ENCODE measurements at places on chromosomes 3 and 15.
A peak's percentile ranks its signal among the peaks of the same experiment; 100 is the strongest.

- DNase-seq = no peak
Observed at GRCh38 chr15:101394654-101395053, 94.9 kb downstream of the PCSK6 start.

- DNase-seq = no peak
Observed at GRCh38 chr3:171122240-171122639, 95.7 kb upstream of the SLC2A2 start.

DNA sequence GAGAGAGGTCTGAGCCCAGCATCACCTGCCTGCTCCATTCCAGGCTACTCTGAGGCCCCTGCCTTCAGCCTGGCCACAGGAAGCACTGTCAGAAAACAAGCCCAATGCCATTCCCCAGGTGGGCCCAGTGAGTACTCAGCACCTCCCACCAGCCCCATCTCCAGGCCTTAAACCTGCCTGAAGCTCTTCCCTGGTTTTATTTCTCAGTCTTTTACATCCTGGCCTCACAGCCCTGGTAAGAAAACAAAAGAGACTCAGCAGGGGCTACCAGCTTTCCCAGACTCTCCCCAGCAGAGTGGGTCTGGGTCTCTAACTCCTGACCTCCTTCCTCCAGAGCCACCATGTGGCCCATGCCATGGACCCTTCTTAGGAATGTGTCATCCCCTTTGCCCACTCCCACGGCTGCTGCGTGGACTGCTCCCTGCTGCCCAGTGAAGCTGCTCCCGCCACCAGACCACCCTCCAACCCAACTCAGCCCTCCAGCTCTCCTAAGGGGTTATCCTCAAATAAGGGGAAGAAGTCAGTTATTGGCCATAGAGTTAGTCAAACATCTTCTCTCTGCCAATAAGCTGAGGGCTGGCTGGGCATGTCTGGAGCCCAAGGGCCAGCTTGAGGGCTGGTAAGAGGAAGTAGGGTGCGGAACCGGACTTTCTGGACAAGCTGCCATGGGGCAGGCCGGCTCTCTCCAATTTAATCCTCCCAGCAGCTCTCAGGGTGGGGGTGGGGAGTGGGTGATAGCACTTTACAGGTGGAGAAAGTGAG is 116.7 kb upstream of the LINGO1 start:
- no peak for DNase-seq

DNA sequence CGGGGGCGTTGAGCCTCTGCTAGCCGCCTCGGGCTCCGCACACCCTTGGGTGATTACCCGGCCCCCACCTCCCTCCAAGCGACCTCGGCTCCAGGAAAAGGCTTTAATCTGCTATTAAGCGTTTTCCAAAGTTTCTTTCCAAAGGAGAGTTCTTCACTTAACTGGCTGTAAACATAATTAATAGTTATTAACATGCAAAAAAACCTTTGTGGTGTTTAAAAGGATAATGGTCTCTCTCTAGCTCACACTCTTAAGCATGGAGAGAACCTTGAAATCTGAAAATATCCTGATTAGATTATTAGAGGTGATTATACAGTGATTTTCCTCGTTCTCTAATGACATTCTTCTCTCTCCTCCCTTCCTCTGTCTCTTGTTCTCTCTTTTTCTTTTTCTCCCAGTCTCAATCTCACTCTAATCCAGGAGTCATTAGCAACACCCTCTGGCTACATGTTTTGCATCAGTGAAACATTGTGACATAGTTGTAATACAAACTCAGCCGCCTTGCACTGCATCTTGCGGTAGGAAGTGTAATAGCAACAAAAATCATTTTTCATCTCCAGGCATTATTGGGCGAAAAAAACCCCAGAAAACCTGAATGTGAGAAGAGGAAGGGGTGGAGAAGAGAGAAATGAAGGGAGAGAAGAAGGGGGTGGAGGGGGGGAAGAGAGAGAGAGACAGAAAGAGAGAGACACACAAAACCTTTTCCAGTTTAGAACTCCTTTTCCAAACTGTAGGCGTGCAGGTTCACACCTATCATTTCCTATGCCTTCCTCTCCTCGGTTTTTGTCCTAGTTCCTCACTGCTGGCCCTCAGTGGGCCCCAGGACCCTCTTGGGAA is 24.4 kb downstream of the NR2F2 start:
- no peak for DNase-seq

DNA sequence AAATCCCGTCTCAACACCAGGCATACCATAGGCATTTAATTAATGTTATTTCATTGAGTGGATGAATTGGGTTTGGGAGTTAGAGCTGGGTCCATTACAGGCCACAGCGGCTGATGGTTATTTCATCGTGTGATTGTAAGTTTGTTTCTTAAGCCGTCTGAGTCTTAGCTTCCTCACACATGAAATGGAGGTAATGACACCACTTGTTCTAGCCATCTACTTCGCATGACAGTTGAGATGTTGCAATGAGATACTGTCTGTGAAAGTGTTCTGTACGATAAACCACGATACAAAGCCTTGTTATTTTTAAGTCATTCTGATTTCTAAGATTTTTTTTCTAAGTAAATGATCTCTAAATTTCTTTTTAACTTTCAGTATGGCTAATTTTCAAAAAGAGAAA is 8.6 kb upstream of the TP63 start:
- no peak for DNase-seq

DNA sequence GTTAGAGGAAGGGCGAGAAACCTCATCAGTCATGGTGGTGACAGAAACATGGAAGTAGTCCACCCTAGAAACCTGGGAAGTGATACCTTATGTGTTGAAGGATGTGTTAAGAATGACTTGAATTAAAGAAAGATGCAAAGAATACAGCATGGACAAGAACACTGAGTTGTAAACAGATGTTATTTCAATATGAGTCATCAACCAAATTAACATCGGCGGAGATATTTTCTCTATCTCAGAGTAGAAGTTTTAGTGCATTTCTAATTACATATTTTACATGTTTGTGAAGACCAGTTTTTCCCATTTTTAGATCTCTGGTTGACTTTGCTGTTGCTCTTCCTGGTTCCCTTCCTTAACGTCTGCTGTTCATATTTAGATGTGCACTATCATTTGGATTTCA is 268.8 kb upstream of the TBL1XR1 start:
- no peak for DNase-seq

DNA sequence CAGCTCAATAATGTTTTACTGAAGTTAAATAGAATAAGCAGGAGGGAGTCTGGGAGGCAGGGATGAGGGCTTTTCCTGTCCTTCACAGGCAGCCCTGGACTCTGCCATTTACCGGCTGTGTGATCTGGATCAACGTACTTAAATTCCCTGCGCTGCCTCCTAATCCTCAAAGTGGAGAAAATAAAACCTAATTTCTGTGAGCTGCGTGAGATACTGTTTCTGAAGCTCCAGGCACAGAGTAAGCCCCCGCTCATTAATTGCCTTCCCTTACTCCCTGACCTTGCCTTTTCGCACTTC is 278 bp upstream of the PDIA5 start:
- DNase-seq = no peak

GRCh38 chr3:128395500-128396162 is 71.1 kb downstream of the DNAJB8 start:
- no peak for DNase-seq

DNA sequence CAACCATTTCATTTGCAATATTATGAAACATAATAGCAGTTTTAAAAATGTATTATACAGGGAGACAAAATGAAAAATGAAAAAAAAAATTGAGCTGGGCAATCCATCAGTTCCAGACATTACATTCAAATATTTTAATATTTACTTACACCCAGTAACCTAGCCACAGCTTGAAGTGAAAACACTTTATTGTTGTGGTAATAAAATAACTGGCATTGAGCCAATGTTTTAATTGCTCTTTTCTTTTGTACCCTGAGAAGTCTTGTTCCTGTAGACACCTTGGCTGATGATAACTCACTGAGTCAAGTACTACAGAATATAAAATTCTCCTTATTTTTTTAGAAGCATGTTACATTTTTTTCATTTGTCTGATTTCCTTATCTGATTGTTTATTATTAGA is 180.6 kb downstream of the ROBO1 start:
- peak; percentile 25 for DNase-seq

- DNase-seq = peak; percentile 51
Observed at GRCh38 chr3:100209948-100210771, 50.6 kb upstream of the TBC1D23 start.

DNA sequence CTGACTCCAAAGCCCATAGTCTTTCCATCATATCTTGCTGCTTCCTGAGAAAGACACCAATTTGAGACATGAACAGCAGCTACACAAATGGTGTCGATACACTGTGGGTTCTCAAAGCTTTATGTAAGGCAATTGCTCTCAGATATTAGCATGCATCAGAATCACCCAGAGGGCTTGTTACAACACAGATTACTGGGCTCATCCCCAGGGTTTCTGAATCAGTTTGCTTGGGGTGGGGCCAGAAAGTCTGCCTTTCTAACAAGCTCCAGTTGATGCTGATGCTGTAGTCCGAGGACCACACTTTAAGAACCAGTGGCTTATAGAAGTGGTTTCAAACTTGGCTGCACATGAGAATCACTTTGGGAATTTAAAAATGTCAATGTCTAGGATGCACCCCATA is 86.5 kb downstream of the SEMA6D start:
- DNase-seq = no peak

- DNase-seq = no peak
Observed at GRCh38 chr3:182201456-182202168, 489.9 kb downstream of the SOX2 start.

DNA sequence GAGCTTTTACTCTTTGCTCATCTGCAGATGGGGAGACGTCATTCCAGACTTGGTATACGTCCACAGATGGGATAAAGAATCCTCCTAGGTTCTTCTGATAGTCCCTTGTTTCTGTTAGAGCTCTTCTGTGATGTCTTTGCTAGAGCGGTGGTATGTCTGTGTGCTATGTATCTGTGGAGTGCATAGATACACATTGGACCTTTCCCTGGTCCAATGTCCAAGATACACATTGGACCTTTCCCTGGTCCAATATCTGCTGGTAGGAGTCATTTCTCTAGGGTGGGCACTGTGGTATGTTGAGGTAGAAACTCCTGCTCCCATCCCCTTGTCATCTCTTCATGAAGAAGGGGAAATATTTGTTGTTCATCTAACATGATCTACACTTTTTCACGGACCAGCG is 47.5 kb upstream of the LPP start:
- DNase-seq = no peak

GRCh38 chr3:143812481-143812880 is 35.8 kb downstream of the SLC9A9 start:
- no peak for DNase-seq

DNA sequence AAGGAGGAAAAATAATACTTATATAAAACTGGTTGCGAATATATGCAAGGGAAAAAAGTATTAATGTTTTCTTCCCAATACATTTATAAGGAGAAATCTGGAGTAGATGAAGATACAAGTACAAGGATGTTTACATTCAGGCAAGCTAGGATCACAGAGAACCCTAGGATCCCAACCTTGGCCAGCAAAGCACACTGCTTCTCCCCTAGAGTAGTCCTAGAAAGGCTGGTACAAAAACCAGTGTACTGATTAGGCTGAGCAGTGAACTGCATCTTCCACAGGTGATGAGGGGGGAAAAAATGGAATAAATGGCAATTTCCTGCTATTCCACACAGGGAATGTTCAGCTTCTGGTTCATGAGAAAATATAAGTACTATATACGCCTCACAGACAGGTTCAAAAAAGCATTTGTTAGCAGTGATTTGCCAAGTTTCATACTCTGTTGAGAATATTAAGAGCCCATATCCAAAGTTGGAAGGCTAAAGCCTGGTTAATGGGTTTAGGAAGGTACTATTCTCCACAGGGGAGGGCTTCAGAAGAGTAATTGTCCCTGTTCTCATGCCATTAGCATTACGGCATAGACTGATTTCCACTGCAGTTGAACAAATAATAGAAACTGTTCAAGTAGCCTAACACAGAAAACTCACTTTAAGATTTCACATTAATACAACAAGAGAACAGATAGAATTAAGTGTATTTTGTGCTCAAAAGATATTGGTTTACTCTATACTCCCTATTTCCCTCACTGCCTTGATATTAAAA is 10.4 kb upstream of the NMB start:
- no peak for DNase-seq

GRCh38 chr3:19202303-19202702 is 54.0 kb downstream of the KCNH8 start:
- no peak for DNase-seq

DNA sequence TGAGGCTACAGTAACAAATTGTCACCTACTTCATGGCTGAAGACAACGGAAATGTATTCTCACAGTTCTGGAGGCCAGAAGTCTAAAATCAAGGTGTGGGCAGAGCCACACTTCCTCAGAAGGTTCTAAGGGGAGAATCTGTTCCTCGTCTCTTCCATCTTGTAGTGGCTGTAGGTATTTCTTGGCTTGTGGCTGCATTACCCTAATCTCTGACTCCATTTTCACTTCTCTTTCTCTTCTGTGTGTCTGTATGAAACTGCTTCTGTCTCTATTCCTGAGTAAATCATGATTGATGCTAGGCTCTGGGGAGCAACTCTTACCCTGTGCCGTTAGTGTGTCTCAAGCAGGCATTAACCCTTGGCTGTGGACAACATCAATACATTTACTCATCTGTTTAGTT is 164.7 kb downstream of the SQOR start:
- DNase-seq = no peak

DNA sequence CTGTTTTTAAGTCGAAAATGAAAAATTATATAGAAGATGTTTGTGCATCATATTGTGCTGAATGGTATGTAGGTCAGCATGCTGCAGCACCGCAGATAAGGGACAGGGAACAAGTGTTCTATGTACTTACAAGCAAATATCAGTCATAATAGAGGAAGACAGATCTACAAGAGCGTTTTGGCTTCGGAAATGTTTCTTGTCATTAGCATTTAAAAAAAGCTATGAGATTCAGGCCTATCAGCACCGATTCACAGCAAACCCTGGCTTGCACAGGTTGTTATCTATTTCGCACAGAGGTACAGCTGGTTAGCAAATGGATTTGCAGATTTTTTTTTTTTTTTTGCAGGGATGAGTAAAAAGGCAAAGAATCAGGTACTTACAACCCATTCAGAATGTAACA is 204.2 kb upstream of the TBC1D5 start:
- DNase-seq = no peak

Measured in NCI-H2029 treated with DMSO at 0.1 percent for 48 hours (cell line).